ENCODE measurements at places on chromosomes 2 and 18.
A peak's percentile ranks its signal among the peaks of the same experiment; 100 is the strongest.

- no peak for DNase-seq
Observed at GRCh38 chr2:20745924-20746555, 76.9 kb downstream of the LDAH start.

GRCh38 chr2:140186313-140186712 lies 1406.1 kb upstream of the NXPH2 start:
- DNase-seq: no peak

DNA sequence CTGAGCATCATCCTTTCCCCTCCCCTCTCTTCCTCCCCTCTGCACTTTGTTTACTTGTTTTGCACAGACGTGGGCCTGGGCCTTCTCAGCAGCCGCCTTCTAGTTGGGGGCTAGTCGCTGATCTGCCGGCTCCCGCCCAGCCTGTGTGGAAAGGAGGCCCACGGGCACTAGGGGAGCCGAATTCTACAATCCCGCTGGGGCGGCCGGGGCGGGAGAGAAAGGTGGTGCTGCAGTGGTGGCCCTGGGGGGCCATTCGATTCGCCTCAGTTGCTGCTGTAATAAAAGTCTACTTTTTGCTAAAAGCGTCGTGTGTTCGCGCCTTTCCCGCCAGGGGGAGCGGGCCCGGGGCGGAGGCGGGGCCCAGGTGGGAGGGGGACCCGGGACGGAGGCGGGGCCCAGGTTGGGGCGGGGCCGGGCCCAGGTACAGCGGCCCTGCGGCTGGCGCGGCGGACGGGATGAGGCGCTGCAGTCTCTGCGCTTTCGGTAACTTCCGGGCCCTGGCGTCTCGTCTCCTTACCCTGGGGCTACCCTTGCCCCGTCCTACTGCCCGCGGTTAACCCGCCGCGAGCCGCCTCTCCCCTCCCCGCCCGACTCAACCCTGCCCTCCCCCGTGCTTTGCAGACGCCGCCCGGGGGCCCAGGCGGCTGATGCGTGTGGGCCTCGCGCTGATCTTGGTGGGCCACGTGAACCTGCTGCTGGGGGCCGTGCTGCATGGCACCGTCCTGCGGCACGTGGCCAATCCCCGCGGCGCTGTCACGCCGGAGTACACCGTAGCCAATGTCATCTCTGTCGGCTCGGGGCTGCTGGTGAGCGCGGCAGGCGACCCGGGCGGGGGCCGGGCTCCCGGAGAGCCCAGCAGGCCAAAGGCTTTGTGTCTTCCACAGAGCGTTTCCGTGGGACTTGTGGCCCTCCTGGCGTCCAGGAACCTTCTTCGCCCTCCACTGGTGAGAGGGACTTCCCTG lies at the start of gene KRTCAP3:
Gene KRTCAP3 (plus strand): TSS at position 424 of the 962 bp plus-strand sequence. CDS start 32 bp downstream, at position 456.
- DNase-seq: no peak

DNA sequence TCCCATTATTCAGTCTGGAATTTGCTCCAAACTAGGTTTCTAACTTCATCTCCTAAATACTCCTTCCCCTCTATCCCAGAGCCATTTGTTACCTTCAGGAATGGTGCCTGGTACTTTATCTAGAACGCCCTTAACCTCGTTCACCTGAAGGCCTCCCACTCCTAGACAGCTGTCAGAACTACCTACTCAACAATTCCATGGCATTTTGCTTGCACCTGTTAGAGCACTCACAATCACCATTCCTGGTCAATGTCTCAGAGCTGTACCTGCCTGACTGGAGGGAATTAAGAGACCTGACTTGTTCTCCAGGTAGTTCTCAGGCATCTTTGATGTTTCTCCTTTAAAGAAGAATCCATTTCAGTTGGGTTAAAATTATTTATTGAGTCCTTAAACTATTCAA lies 88.9 kb downstream of the GAREM1 start:
- DNase-seq: no peak

DNA sequence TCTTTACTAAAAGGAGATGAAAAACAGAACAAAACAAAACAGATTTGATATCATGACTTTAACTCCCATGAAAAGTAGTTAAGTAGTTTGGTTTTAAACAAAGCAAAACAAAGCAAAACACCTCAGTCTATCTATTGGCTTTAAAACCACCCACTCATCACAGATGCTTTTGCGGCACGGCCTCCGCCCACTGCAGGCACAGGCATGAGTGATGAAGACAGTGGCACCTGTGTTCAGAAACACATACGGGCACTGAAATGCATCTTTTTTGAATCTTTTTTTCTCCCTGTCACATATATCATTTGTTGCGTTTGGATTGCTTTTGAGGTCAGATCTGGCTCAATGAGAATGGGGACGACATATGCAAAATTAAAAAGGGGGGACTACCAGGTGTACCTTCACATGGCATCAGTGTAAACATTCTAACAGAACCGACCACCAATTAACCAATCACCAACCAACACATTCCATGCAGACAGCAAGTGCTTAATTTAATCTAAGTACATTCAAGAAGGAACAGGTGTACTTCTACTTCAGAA lies 147.4 kb upstream of the REV1 start:
- no peak for DNase-seq

GRCh38 chr2:218883491-218884490 lies 3.1 kb downstream of the WNT10A start:
- no peak for DNase-seq

DNA sequence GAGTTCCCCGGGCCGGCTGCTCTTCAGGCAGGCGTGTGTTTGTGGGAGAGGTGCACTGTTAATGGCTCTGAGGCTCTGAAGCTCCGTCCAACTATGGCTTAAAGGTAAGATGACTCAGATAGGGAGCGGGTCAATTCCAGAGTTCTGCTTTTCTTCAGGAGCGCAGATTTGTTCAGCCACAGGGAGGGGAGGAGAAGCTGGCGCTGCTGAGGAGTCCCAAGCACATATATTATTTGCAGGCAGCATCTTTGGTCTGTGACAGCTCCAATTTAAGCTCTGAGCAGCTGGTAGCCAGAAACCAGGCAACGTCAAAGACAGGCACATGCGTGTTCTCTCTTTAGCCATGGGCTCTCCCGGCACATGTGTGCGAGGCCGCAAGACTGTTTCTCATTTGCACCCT lies 229.2 kb downstream of the BCL2 start:
- DNase-seq: no peak

DNA sequence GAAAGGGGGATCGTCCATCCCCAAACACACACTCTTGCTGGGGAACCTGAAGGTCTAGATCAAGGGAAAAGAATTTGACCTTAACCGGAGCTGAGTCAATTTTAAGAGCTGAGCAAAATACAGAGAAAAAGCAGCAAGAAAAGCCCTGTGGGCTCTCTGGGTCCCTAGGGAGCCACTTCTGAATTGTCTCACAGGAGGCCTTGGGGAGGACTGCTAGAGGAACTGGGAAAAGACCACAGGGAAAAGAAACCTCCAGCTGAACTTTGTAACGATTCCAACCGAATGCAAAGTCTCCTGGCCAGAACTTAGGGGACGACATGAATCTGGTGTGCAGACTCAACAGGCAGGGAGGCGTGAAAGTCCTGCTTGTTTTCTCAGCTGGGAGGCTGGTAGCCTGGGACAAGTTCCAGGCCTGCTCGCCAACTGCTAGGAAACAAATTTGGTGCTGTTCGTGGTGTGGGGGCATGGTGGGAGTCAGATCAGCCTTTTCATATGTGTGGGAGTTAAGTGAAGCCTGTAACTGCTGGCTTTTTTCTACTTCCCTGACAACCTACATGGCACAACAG lies 644.6 kb upstream of the CNTNAP5 start:
- DNase-seq: peak; percentile 29

DNA sequence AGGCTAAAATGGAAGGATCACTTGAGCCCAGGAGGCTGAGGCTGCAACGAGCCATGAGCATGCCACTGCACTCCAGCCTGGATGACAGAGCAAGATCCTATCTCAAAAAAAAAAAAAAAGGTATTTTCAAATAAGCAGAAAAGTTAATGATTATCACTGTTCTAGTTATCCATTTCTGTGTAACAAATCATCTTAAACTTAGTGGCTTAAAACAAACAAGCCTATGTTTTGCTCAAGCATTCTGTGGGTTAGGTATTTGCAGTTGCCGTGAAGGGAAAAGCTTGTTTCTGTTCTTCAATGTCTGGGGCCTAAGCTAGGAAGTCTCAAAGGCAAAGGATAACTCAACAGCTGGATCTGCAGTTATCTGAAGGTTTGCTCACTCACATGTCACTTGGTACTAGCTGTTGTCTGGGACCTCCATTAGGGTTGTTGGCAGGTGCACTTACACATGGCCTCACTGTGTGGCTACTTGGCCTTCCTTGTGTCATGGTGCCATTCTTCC lies 14.1 kb downstream of the MFF start:
- no peak for DNase-seq

DNA sequence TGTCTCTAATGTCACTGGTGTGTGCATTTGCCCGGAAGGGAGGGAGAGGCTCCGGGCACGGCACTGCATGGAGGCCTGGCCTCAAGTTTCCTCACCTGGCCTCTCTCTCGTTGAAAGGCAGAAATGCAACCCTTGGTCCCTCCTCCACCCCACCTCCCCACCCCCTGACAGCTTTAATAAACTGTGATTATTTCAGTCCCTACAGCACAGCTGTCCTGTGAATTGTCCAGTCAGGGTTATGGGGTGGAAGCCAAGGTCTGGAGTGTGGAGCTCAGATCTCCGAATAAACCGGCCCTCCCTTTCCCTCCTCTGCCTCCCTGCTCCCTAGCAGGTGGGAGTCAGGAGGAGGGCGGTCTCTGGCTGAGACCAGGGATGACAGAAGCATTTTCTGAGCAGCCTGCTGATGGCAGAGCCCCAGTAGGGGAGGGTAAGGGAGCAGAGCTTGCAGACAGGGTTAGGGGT lies 199.2 kb upstream of the SMAD2 start:
- no peak for DNase-seq

DNA sequence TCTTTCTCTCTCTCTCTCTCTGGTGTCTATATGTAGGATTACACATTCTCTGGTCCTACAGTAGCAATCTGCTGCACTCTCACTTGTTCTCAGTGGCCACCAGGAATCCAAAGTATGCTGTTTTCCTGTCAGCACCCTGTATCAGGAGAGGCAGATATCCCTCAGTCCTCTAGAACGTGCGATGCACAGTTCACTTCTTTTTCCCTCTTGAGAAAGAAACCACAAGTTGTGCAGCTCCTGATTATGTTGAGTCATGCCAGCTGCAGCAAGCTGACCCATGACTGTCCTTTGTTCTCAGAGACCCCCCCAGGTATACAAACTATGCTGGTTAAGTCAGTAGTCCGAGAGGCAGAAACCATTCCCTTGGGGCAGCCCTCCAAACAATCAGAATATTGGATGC lies 54.6 kb downstream of the LANCL1 start:
- no peak for DNase-seq

DNA sequence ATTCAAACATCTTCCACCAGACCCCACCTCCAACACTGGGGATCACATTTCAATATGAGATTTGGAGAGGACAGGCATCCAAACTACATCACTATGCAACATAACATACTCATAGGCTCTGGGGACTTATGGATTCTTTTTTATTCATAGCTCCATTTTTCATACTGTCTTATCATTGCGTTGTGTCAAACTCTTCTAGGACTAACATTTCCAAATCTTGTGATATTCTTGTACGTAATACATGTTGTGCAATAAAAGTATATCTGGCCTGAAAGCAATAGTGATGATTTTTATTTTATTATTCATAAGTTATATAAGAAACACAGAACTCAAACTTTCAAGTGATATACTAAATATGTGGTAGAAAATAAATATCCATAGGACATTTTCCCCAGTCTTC lies 60.6 kb upstream of the ACTR3 start:
- no peak for DNase-seq

- no peak for DNase-seq
Observed at GRCh38 chr2:83630351-83630750, 828.7 kb downstream of the SUCLG1 start.

GRCh38 chr2:136116813-136117390 lies 1.0 kb downstream of the CXCR4 start:
- DNase-seq: no peak

GRCh38 chr18:1796636-1797035 lies 774.7 kb downstream of the METTL4 start:
- DNase-seq: no peak

- DNase-seq: no peak
Observed at GRCh38 chr2:217956586-217957457, 46.0 kb downstream of the TNS1 start.

DNA sequence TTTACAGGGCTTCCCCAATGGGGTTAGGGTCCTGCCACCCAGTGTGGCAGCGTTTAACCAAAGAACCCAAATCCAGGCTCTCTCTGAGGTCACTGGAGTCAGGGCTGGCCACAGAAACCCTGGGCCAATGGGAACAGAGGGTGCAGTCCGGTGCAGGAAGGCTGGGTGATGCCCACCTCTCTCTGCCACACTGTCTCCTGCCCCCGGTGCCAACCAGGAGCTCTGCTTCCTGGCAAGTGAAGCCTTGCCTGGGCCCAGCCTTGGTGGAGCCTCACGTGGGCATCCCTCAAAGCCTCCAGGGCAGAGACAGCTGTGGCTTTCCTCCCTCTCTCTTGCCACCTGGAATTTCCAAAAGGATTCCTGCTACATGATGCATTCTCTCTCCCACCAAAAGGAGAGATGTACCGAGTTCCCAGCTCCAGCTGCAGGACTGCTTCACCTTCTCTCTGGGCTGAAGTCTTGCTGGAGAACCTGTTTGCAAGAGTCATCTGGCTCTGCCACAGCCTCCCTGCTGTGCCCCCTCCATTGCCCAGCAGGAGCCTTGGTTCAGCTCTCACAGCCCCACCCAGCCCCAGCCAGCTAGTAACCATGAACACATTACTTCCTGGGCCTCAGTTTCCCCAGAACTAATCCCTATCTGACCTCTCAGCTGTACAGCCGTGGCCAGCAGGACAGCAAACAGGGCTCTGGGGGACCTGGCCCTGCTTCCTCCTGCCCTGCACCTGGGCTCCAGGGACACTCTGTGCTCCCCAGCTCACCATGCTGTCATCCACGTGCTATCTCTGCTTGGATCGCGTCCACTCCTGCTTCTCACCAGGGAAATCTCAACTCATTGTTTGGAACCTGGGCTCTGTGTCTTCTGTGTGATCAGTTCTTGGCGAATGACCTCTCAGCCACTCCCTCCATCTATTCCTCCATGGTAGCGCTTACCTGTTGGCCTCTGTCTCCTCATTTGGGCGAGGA lies 43.4 kb downstream of the KCNF1 start:
- DNase-seq: no peak

GRCh38 chr2:24915796-24916195 lies 4.2 kb downstream of the ADCY3 start:
- DNase-seq: no peak

GRCh38 chr2:229118927-229119326 lies 152.2 kb downstream of the PID1 start:
- no peak for DNase-seq

DNA sequence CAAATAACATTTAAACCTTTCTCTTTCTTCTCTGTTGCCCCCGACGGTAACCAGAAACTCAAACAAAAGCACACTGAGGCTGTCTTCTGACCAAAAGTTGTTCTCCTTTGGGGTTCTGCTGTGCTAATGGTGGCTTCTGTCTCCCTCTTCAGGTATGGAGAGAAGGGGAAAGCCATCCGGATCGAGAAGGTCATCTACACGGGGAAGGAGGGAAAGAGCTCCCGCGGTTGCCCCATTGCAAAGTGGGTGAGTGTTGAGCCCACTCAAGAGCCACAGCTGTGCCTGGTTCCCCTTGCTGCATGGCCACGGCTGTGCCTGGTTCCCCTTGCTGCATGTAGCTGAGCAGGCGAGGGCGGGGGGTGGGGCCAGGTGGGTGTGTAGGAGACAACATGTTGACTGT lies 67.4 kb downstream of the BOLA3 start:
- DNase-seq: no peak

- DNase-seq: no peak
Observed at GRCh38 chr18:77894060-77894459, 644.4 kb downstream of the GALR1 start.
